ENCODE measurements at places on chromosomes 12 and 14. TPM values are rescaled to one million over a fixed set of nuclear protein-coding genes. Genes with fewer than 3 reads are reported as not detected.

DNA sequence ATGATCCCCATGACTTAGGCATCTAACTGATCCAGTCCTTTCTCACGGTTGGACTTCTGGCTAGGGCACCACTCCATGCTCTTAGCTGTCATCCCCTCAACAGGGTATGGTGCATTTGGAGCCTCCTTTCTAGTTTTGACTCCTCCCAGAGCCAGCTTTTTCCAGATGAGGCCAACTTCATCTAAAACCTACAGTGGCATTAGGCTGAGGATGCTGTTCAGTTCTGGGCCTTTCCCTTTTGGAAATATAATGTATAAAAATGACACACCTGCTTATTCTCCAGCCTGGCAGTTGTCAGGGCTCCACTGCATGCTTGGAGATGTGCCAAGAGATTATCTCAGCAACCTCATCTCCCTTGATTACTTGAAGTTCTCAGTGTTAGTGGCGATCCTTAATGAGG is 239.7 kb downstream of the EMP1 start:
- DNase-seq, result no peak

- no peak for DNase-seq
Observed at GRCh38 chr12:34342048-34342447, 319.8 kb downstream of the ALG10 start.

DNA sequence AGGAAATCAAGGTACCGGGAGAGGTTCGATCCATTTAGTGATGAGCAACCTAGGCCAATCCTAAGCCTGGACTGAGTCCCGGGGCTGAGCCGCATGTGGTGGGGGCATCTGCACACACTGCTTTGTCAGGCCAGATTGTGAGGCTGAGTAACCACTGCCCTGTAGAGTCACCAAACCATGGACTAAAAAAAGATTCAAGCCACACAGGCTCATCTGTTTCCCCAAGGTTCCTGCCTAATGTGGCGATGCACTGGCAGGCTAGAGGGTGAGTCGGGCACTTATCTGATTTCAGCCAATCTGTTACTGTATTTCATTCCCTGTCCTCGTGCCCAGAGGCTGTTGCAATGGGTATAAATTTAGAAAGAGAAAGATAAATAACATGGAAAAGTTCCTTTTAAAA is 140.8 kb downstream of the TTC7B start:
- no peak for DNase-seq

DNA sequence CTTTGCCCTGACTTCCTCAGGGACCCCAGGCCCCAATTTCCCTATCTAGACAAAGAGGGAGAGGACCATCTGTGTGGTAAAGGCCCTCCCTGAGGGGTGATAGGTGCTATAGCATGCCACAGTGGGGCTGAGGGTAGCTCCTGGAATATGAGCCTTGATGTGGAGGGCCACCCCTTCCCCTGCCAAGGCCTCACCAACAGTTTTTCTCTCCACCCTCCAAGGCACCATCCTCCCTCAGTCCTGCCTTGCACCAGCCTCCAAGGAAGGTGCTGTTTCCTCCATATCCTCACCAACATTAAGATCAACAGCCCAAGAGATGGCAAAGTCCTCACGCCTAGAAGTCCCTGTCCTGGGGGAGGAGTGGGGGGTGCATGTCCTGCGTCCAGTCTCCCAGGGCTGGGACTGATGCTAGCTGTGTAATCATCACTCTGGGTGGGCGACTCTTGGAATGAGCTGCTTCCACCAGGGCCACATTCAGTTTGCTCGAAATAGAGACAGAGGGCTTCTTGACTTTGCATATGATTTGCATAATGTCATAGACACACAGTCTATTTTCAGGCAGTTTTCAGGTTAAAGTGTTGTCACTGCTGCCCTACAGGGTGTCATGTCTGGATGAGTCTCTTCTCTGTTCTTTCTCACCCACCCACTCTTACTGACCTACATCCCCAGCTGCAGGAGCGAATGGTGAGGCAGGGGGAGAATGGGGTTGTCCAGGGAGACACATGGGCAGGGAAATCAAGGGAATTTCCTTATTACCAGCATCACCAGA is 17.4 kb downstream of the ACVRL1 start:
- DNase-seq, result no peak

DNA sequence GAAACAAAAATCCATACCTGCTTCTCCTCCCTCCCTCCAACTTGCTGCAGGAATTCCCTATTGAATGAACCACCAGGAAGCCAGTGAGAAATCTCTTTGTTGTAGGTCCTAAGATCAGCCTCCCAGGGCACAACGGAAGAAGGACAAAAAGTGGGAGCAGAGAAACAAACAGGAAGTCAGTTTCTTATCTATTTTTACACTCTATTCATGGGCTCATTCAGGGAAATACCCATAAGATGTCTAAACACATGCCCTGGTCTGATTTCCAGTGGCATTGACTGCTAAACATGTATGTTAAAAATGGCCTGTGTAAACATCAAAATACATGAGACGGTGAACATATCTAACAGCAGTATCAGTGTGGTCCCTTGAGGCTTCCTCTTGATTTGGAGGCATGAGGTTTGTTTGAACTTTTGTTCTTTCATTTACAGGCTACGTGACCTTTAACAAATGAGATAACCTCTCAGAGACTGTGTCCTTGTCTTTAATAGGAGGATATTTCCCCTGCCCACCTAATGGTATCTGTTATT is 18.8 kb downstream of the GPR65 start:
- no peak for DNase-seq

DNA sequence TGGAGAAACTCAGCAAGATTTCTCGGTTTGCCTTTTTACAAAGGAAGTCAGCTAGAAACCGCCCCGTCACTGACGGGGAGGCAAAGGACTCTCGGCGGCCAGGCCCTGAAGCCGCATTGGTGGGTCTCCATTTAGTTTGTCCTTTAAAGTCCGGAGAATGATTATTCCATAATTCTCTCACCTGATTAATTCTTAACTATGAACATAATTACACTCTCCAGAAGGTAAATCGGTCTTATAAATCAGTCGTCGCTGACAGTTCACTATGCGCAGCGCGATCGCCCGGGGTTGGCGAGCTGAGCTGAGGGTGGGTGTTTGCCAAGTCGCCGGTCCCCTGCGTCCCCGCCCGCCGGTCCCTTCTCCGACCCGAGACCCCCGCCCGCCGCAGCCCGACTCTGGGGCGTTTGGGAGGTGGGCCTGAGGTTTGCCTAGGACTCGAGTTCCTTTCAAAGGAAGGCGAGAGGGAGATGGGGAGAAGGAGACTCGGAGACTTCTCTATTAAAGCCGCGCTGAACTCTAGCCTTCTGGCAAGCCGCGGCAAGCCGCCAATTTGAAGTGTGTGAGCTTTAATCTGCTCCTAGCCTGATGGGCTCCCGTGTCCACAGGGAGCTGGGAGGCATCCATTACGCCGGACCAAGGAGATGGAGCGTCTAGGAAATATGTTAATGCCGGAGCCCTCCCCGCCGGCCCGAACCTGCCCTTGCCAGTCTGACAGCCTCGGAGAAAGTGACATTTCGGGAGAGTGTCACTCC is 392.9 kb downstream of the NOVA1 start:
- no peak for DNase-seq

DNA sequence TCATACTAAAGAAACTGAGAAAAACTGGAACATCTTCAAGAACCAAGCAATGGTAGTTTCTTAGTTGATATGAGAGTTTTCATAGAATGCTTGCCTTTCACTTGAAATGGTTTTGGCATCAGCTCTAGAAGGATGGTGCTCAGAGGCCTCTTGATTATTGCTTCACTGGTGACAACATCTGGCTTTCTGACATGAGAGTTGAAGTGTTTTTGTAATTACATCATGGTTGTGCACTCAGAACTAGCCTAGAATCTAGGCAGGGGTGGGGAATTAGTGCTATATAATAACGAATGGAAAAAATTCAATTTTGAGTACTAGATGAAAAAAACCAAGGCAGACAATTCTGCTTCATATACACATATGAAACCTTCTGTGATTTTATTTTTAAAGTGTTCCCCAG is 172.8 kb upstream of the LMNTD1 start:
- no peak for DNase-seq

DNA sequence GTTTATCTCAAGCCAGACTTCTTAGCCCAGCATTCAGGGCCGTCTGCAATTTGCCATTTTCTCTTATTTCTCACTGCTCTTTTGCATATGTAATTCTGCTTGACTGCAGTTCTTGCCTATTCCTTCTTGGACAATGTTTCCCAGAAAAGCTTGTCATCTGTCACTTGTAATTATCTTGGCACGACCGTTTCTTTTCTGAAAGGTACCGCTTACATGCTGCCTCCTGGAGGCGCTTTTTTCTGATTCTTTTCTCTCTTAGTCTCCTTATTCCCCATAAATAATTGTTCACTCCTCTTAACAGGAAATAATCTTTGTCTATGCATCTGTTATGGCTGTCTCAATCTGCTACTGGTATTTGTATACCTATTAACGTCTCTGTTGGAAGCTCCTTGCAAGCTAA is 1.2 kb upstream of the ALDH1L2 start:
- no peak for DNase-seq

GRCh38 chr12:49026101-49026500 is 7.5 kb upstream of the PRKAG1 start:
- DNase-seq, result no peak

Gene SOAT2
- 0.37 TPM for total RNA-seq

- DNase-seq, result peak; percentile 5
Observed at GRCh38 chr14:64801800-64802199, 77.9 kb downstream of the SPTB start.

- no peak for DNase-seq
Observed at GRCh38 chr12:102501773-102502172, 21.4 kb upstream of the IGF1 start.

GRCh38 chr14:76754586-76754985 is 6.7 kb upstream of the VASH1 start:
- no peak for DNase-seq

Gene CAPZA3
- total RNA-seq, result not detected

DNA sequence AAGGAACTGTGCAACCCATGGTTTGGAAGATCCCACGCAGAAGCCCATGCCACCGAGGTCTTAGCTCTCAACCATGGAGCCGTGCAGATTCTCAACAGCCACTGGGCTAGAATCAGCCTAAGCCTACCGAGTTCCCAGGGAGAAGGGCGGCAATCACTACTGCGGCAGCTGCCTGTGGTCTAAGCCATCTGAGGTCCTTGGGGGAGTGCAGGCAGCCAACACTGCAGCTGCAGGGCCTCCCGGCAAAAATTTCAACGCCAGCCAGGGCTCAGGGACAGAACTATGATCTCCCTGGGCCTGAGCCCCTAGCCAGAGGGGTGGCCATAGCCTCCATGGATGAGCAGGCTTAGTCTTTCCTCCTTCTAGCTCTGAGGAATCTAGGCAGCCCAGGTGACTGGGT is 156.8 kb upstream of the CLEC14A start:
- no peak for DNase-seq

Gene SIX4
- total RNA-seq, result not detected

Gene PRH2
- not detected for total RNA-seq

- DNase-seq, result no peak
Observed at GRCh38 chr14:61525293-61526011, 169.9 kb upstream of the HIF1A start.

Gene JPH4
- total RNA-seq, result not detected

Gene ADGRD1
- not detected for total RNA-seq

DNA sequence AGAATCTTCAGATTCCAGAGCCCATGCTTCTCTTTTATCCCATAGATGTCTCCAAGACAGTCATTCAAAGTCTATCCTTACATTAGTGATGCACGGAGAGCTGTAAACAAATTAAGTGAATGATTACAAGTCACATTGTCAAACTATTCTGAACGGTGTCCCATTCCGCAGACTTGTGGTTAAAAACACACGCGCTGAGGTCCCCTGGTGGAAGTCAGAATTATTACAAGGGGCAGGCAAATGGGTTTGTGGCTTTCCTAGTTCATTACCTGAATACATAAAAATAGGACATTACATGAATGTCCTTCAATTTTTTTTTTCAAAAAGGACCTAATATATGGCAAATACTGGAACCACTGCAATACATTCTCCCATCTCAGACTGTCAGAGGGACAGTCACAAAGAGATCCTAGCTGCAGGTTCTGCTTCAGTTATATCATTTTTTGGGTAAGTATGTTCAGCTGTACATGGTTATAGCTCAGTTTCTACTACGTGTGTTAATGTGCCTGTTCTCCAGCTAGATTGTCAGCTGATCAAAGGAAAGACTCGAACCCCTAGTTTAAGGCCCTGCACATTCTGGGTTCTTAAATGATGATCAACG is 53.1 kb upstream of the STON2 start:
- peak; percentile 21 for DNase-seq

DNA sequence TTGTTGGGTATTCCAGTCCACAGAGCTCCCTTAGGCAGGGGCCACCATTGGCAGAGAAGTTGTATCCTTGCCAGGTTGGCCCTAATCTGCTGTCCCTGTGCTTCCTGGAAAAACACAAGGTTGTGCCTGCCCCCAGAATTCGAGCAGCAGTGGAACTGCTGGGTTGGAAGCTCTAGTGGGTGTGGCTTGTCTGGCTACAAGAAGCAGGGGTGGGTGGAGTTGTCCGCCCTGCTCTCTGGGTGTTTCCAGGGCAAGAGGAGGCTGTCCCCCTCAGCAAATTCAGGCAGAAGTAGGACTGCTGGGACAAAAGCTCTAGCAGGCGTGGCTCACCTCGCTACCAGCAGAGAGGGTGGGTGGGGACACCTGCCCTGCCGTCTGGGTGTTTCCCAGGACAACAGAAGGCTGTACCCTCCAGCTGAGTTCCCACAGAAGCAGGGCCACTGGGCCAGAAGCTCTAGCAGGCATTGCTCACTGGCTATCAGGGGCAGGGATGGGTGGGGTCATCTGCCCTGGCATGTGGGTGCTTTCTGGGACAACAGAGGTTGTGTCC is 72.8 kb upstream of the NPAS3 start:
- DNase-seq, result no peak

GRCh38 chr12:109727746-109728726 is 14.4 kb downstream of the FAM222A start:
- no peak for DNase-seq

- DNase-seq, result no peak
Observed at GRCh38 chr12:44511289-44511688, 364.8 kb downstream of the NELL2 start.

GRCh38 chr12:92075425-92075914 is 70.2 kb downstream of the BTG1 start:
- no peak for DNase-seq

- no peak for DNase-seq
Observed at GRCh38 chr14:54769951-54770863, 132.4 kb downstream of the GCH1 start.

DNA sequence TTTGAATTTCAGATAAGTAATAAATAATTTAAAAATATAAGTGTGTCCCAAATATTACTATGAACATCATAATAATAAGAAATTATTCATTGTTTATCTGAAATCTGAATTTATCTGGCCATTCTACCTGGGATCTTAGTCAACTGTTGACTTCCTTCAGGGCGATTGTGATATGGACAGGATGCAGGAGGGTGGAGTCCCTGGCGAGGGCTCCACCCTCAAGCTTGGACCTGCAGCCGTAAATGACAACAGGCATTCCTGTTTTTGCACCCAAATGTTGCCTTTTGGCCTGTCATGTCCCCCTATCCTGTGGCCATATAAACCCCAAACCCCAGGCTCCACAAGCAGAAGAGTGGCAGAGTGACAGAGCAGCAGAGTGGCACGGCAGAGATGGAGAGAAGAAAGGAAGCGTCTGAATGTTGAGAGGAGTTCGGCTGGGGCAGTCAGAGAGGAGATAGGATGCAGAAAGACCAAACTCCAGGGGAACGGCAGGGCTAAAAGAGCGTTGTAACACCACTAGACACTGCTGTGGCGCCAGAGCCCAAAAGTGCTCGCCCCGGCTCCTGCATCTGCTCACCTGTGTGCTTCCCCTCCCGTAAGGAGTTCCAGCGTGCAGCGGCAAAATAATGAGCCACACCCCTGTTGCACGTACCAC is 39.4 kb upstream of the FUT8 start:
- DNase-seq, result no peak

- no peak for DNase-seq
Observed at GRCh38 chr14:41349289-41349910, 257.3 kb upstream of the LRFN5 start.

GRCh38 chr14:36454599-36455240 is 65.3 kb downstream of the NKX2-1 start:
- no peak for DNase-seq

Gene PTPRR
- total RNA-seq, result not detected

All from CD4-positive, CD25-positive, alpha-beta regulatory T cell (primary cell).